Stimulated activated CD4-positive, alpha-beta T cell treated with anti-CD3 and anti-CD28 coated beads, Interleukin-15, amount 100 ng/mL, for 24 hours (primary cell): ENCODE measurements at places on chromosomes 3 and 15.

GRCh38 chr15:48992545-48992944, 28.8 kb upstream of the SHC4 start:
- no peak for DNase-seq

- no peak for DNase-seq
Measured at GRCh38 chr3:53111822-53112221, 18.4 kb downstream of the RFT1 start.

DNA sequence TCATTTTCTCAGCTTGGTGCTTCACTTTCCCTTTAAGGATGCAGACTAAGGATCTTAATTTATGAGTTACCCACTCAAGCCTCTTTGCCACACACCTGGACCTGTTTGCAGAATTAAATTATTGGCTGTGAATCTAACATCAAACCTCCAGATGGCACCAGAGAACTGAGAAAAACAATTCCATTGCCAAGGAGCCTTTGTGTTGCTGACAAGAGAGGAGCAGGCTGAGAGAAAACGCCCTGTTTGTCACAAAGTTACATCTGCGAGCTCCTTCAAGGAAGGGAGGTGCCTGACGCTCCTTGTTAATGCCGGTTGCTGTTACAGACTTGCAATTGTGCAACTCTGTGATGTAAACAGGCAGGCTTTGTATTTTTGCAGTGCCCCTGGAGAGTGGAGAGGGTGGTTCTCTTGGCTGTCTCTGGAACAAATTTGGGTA, 36.3 kb upstream of the TMC3 start:
- peak; percentile 7 for DNase-seq

DNA sequence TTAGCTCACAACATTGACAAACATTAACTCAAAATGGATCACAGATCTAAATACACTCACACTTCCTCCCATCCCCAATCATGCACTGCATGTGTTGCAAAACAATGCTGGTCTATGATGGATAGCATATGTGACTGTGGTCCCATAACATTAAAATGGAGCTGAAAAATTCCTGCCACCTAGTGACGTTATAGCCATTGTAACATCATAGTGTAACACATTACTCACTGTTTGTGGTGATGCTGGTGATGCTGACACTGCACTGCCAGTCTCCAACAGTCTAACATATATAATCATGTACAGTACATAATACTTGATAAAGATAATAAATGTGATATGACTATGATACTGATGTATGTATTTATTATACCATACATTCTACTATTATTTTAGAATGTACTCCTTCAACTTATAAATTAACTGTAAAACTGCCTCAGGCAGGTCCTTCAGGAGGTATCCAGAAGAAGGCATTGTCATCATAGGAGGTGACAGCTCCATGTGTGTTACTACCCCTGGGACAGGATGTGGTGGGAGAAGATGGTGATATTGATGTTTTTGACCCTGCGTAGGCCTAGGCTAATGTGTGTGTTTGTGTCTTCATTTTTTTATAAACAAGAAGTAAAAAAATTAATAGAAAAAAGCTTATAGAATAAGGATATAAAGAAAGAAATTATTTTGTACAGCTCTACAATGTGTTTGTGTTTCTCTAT, 41.3 kb downstream of the TXNRD3 start:
- DNase-seq: no peak

DNA sequence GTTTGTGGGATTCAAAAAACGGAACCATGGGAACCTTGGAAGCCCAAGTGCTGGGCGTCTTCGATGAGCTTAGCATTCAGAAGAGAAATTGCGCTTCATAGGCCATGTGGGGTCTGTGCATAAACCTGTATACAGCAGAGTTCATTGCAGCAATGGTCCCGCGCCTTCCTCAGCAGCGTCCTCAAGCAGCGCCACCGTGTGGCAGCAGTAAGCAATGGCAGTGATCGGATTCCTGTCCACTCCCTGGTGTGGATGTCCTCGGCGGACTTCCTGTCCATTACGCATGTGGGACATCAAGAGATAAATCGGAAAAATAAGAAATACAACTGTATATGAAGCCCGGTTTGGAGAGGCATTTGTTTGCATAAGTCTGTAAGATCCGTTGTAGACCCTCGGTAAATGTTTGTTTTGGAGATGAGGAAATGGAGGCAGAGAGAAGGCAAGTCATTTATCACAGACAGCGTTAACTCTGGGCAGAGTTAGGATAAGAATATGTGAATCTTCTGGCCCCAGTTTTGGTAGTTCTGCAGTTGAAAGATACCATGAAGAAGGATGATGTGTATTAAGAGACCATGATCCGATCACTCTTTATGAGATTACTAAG, 57.7 kb downstream of the CNTN4 start:
- peak; percentile 16 for DNase-seq

DNA sequence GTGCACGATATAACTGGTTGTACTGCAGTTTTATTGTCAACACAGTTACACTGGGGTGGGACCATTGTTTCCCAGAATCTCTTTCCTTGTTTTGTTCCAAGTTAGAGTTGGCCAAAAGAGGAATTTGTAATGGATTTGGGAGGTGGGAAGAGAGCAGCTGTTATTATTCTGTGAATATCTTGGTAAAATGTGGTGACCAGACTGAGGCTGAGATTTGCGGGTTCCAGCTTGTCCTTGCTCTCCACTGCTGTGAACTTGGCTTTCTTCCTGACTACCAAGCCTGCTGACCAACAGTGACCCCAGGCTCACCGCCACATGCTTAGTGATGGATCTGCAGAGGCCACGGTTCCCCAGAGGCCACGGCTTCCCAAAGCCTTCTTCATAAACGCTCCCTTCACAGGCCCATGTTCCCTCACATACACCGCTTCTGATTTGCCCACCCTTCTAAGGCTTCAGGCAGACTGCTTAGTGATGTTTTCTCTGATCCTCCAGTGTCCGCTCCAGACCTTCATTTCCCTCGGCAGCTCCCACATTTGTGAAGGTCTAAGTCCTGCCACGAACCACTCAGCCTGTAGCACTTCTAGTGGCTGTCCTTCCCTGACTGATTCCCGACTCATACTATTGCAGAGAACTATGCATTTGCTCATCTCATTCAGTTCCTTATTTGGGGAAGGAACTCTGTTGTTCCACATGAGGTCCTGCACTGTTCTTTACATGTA, 525.5 kb upstream of the RGMA start:
- no peak for DNase-seq

DNA sequence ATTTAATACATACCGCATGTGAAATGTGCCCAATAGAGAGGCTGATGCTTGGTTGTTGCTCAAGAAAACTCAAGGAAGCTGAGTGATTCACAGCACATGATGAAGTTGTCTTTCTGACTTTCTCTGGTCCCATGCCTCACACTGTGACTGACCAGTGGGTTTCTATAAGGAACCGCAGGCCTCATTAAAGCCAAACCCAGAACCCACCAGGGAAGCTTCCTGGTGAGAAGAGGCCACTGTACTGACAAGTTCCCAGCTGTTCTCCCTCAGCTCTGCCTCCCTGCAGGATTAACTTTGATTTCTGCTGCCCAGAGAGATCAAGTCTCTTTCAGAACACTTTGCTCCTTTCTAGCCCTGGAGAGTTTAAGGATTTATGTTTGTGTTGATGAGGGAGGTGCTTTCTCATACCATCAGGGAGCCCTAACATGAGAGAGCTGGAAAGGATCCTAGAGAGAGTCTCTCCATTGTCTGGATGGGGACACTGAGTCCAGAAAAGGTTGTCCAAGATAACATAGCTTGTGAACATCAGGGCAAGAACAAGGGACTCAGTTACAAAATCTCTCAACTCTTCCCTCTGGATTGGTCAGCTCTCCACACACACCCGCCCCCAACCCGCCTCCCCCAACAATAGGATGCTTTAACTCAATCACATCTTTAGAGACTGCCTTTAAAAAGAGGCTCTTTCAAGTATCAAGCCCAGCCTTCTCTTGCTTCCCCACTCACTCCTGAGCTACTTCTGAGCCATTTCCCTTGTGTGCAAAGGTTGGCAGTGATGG, 303.2 kb upstream of the TLE3 start:
- no peak for DNase-seq
